ENCODE measurements at places on chromosomes 12 and 14.

- DNase-seq: peak; percentile 36
Measured at GRCh38 chr12:56029666-56030293, 8.9 kb downstream of the IKZF4 start.

- no peak for DNase-seq
Measured at GRCh38 chr12:31353750-31354708, 28.1 kb upstream of the SINHCAF start.

DNA sequence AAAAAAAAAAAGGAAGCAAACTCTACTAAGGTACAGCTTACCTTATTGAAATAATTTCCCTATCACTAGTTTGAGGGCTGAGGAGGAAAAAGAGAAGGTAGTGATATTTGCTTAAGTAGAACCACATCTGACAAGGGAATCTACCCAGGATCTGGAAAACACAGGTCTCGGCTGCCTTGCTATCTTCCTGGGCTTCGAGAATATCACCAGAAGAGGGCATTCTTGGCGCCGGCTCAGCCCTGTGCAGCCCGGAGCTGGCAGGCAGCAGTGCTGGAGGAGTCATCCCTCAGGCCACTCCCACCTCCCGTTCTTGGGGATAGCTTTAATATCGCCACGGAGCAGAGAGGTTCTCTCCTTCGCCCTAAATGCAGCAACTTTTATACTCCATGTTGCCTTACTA, 1181.2 kb downstream of the VRK1 start:
- no peak for DNase-seq

DNA sequence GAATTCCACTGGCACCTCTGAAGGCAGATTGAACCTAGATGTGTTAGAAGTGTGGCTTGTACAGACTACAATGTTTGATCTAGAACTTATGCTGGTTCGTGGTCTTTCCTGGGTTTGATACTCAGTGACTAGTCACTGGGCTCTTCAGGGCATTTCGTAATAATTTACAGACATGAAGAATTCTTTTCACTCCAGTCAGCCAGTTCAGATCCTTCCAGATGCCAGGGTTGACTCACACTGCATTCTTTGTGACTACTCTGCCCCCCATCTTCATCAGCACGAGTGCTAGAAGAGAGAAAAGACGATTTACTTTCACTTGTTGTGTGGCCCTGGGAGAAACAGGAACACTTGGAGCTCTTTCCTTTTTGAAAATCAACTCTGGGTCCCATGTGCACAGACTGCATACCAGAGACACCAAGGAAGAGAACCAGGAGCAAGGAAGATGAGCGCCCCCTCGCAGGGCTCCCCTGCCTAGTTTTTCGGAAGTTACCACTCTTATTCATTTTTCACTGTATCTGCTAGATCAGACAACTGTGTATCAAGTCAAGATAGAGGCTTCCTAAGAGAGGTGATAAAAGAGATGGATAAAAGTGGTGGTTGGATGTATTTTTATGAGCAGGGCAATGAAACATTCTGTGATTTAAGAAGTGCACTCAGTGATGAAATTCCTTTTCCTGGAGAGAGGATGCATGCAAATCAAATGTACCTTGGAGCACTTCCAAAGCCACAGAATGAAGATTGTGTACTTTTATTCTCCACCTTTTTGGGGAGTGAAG, 33.5 kb upstream of the EVL start:
- DNase-seq: no peak

Measured in GM12892 (cell line).